ENCODE measurements at places on chromosomes 1 and 21.
A peak's percentile ranks its signal among the peaks of the same experiment; 100 is the strongest.

DNA sequence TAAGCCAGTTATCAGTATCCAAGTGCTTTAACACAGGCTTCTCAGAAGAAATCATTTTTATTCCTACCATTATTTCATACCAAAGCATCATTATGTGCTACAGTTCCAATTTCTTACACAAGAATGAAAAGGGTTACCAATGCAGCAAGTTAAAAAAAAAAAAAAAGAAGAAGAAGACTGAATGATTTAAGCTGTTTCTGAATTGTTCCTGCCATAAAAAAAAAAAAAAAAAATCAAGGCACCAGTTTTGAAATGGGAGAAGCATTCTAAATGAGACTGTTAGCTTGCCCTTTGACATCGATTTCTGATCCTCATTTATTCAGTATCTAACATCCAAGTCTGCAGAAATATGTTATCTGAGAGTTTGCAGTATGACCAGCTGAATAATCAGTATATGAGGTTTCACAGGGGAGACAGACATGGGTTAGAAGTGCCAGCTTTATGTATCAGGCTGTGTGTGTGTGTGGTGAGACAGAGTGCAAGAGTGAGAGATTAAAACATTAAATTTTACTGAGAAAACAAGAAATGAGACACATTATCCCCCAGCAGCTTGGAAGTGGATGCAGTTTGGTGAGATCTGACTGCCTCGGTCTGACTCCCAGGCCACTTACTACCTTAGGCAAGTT is 105.8 kb downstream of the COLGALT2 start:
- DNase-seq: no peak

GRCh38 chr1:20634065-20634593 is 871 bp downstream of the PINK1 start:
- DNase-seq: no peak

DNA sequence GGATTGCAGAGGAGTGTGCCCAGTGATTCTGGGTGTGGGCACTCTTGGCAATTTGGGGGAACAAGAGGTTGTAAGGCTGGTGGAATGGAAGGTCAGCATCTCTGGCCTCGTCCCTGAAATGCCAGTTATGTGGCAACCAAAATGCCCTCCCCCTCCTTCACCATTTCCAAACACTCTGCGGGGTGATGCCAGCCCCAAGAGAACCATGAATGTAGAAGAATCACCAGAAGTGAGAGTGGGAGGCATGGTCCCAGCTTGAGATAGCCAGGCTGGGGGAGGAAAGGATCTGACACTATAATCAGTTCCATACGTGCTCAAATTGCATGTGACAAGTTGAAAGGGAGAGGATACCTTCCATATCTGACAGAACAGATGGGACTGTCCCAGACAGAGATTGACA is 88.7 kb upstream of the EDN2 start:
- DNase-seq: no peak

GRCh38 chr1:33819290-33819912 is 44.5 kb upstream of the HMGB4 start:
- no peak for DNase-seq

- DNase-seq: no peak
These were observed 453.1 kb downstream of the LTN1 start for GRCh38 chr21:28539623-28539988.

DNA sequence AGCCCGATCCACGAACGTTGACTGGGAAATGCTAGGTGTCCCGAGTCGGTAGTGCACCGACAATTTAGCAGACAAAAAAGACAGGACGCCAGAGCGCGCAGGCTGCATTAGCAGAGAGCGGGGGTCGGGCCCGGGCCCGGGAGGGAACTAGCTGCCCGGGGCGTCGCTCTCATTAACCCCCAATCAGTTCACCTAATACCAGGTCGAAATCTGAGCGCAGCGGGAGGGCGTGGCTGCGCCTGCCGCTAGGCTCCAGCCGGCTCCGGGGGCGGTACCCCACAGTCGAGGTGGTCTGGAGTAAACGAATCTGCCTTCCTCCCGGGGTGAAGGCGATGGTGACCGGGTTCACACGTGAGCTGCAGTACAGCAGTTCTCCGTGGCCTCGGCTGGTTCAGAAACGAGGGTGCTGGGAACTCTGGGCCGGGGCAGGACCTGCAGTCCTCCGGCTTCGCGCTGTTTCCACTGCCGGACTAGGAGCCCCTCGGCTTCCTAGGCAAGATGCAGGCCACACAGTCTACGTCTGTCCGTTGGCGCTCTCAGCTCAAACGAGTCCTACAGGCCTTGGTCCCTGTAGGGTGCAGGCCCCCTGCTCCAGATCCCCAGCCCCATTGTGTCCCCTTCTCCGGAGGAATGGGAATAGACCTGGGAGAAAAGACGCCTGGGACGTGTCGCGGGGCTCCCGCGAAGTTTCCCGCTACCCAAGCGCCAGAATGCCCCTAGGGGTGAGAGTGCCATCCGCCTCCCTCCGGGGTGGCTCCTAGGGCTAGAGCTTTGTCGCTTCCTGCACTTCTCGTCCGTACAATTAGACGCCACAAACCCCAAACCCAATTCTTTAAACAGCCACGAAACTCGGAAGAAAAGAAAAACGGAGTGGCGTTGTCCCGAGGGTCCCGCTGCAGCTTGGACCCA is 2.0 kb downstream of the GFI1 start:
- DNase-seq: no peak

DNA sequence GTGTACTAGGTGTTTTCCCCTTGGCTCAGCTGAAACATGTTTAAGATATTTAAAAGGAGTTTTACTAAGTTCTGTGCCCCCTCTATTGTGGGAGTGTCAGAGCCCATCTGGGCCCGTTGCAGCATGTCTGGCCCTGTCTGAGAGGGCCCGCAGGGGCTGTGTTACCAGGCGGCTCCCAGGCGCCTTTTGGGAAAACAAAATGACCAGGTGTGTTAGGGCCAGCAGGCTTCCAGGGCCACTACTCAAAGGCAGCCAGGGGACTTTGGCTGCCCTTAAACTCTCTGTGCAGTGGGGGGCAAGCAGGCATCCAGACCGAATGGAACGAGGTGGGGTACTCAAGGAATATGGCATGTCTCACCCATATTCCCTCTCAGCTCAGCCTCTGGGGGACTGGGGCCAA is 111.7 kb downstream of the KCNN3 start:
- DNase-seq: no peak

DNA sequence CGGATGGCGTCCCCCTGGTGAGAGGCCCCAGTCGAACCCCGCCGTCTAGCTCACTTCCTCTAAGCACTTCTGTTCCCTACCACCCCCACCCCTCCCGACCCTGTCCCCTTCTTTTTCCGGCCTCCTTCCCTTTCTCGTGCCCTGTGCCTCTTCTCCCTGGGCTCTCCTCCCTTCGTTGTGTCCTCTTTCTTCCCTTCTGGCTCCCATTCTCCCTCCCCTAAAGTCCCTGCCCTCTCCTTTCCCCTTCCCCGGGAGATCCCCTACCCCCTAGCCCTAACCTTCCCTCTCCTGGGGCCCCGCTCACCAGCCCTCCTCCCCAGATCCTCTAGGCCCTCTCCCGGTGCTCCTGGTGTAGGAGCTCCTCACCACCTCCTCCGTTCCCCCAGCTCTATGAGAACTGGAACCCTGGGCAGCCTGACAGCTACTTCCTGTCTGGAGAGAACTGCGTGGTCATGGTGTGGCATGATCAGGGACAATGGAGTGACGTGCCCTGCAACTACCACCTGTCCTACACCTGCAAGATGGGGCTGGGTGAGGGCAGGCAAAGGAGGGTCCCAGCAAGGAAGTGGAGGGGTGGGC is 15.9 kb downstream of the BCAN start:
- DNase-seq: no peak

- DNase-seq: no peak
These were observed 35.2 kb downstream of the TGFBR3 start for GRCh38 chr1:91850708-91851107.

- no peak for DNase-seq
These were observed 46.6 kb downstream of the S1PR1 start for GRCh38 chr1:101283443-101283842.

GRCh38 chr1:183394435-183394834 is 23.7 kb downstream of the NMNAT2 start:
- DNase-seq: no peak

DNA sequence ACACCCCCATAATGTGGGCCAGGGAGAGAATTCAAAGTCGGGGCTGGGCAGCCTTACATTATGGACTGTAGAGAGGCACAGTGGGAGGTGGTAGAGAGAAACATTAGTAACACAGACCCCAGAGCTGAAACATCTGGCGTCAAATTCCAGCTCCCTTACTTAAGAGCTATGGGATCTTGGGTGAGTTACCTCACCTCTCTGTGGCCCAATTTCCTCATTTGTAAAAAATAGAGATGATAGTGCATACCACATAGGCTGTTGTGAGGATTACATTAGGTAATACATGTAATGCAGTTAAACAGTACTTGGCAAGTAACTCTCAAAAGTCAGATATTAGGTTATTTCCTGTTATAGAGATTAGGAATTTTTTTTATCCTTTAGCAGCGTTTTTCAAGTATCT is 160.5 kb upstream of the KIAA0040 start:
- DNase-seq: no peak

DNA sequence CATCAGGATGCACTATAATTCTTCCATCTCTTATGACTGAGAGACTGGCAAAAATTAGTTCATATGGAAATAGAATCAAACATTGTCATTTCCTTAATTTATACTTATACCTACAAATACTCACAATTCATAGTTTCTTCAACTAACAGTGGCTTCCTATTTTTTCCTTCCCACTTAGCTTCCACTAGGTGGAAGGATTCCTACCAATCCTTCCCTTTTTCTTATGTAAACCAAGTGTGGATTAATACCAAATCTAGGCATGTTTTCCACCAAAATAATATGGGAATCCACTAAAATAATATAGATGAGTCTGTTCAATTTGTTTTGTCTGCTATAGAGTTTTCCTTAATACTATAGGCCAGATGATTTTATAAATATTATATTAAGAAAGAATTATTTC is 1537.1 kb downstream of the PLA2G4A start:
- no peak for DNase-seq

DNA sequence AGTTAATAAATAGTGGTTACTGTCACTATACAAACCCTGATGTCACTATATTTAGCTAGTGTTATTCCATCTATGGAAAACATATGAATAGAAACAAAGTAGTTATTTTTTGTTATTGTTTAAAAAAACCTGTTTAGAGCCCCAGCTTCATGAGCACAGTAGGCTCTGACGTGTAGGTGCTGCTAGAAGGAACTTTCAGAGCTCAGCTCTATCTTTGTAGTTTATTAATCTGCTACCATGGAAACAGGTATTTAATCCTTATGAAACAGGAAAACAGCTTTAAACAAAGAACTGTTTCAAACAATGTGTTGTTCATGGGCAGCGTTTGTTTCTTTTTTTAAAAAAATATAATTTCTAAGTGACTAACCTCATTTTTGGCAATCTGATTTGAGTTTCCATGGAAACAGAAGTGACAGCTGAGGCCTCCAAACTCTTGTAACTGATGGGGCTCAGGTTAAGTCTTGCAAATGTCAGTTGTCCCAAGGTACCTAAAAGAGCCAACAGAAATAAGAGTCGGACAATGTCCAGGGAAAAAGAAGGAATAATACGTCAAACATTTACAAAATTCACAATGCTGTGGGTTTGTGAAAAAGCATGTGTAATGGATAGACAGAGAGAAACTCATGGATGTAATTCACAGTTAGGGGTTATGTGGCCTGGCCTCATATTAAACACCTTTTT is 162.0 kb upstream of the C21orf91 start:
- DNase-seq: no peak

- no peak for DNase-seq
These were observed 27.7 kb upstream of the MAGOH start for GRCh38 chr1:53266038-53266437.

- DNase-seq: no peak
These were observed 98.7 kb upstream of the PDC start for GRCh38 chr1:186559601-186560116.

GRCh38 chr1:231369282-231369681 is 31.2 kb downstream of the SPRTN start:
- no peak for DNase-seq

GRCh38 chr1:83967336-83967735 is 31.6 kb downstream of the TTLL7 start:
- no peak for DNase-seq

GRCh38 chr21:39054066-39054465 is 129.2 kb downstream of the PSMG1 start:
- no peak for DNase-seq

- peak; percentile 37 for DNase-seq
These were observed 535 bp downstream of the SETD4 start for GRCh38 chr21:36059823-36060158.

DNA sequence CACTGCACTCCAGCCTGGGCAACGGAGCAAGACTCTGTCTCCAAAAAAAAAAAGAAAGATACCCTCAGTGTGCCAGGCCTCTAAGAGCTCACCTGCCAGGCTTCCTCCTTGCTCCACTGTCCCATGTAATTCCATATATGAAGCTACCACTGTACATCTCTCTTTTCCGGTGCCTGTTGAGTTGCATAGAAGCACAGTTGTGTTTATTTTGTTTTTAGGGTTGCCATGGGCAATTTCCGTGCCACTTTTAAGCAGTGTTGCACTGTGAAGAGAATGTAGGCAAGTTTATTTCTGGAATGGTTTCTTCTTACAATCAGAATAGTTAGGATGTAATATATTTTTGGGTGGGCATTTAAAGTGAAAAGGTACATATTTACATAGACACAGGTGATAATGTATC is 23.3 kb downstream of the MR1 start:
- no peak for DNase-seq

DNA sequence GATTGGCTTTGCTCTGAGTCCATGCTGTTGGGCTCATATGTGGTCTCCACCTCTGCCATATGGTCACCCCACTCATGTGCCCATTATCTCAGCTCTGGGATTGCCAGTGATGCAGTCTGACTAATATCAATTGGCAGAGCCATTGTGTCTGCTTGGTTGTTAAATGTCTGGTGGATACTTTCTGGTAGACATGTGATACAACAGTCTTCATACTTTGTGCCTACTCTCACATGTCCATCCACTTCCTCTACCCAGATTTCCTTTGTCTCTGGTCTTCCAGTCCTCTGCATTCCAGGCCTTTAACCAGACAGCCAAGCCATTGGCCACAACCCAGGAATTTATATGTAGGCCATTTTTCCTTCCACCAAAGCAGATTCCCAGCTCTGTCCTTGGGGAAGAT is 30.8 kb upstream of the DIPK1A start:
- no peak for DNase-seq

DNA sequence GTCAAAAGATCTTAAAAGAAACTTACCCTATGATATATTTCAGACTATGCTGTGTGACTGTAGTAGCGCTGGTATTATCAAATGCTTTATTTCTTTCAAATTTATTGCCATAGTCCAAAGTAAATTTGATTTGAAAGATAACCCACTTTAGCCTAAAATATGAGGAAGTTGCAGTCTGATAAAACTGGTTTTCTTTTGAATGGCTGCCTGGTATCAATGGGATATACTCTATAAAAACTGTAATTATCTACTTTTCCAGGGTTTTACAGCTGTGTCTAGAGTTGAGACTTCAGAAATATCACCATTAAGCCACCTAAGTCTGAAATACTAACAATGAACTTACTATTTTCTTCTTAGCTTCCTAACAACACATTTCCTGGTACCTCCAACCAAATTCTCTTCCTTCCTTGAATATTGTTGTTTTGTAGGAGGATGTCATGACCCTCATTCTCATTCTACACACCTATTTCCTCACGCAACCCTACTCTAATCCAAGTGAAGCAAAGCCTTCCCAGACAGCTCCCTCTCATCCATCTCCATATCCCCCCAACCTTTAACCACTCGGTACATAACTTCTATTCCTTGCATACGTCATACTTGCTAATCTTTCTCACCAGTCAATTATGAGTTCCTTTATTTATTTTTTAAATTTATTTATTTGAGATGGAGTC is 17.0 kb downstream of the KDM5B start:
- no peak for DNase-seq

Data from RCC 7860 (cell line).